ENCODE measurements at places on chromosomes 7 and 10.
A peak's percentile ranks its signal among the peaks of the same experiment; 100 is the strongest.

DNA sequence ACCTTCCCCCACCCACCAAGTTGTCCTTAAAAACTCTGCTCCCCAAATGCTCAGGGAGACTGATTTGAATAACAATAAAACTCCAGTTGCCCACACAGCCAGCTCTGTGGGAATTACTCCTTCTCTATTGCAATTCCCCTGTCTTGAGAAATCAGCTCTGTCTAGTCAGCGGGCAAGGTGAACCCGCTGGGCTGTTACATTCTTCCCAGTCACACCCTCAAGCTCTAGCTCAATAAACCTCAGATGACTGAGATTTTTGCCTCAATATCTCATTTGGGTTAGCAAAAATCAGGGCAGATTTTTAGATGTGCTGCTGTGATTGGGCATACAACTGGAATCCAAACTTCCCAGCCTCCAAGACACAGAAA is 32.9 kb downstream of the SVOPL start:
- no peak for DNase-seq

DNA sequence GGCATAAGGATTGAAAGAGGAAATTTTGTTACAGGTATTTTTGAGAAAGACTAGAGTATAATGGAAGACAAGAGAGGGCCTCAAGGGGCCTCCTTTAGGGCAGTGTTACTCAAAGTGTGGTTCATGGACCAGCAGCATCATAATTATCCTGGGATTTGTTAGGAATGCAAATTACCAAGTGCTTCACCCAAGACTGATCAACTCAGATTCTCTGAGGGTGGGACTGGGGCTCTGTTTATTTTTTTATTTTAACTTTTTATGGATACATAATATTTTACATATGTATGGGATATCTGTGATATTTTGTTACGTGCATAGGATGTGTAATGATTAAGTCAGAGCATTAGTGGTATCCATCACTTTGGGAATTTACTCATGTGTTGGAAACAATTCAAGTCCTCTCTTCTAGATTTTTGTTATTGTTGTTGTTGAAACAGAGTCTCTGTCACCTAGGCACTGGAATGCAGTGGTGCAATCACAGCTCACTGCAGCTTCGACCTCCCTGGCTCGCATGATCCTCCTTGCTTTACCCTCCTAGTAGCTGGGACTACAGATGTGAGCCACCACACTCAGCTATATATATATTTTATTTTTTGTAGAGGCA is 2.2 kb upstream of the KCTD7 start:
- peak; percentile 34 for DNase-seq

DNA sequence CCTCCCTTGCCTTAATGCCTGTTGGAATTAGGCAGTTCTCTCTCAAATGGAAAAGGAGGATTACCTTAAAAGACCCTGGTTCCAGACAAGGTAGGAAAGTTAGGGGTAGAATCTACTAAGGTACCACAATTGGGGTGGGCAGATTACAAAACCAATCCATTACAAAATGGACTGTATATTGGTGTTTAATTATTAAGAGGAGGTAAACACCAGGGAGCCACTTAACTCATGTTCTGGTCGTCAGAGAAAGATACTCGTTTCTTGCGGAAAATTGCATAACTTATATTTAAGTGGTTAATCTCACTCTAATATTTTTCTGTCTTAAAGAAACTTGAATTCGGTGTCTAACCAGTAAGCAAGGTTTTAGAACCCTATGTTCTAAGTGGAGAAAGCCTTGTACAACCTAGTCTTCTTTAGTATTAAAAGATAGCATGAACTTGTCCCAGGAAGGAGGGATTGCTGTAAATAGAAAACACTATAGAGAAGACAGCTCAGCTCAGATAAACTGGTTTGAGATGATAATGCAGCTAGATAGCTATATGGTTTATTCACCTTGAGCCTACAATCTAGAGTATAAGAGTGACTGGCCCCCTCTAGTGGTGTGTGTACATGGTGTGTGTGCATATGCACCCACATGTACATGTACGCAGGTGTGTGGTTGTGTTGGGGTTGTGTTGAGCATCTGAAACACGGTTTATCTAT is 58.0 kb upstream of the STRIP2 start:
- peak; percentile 27 for DNase-seq

DNA sequence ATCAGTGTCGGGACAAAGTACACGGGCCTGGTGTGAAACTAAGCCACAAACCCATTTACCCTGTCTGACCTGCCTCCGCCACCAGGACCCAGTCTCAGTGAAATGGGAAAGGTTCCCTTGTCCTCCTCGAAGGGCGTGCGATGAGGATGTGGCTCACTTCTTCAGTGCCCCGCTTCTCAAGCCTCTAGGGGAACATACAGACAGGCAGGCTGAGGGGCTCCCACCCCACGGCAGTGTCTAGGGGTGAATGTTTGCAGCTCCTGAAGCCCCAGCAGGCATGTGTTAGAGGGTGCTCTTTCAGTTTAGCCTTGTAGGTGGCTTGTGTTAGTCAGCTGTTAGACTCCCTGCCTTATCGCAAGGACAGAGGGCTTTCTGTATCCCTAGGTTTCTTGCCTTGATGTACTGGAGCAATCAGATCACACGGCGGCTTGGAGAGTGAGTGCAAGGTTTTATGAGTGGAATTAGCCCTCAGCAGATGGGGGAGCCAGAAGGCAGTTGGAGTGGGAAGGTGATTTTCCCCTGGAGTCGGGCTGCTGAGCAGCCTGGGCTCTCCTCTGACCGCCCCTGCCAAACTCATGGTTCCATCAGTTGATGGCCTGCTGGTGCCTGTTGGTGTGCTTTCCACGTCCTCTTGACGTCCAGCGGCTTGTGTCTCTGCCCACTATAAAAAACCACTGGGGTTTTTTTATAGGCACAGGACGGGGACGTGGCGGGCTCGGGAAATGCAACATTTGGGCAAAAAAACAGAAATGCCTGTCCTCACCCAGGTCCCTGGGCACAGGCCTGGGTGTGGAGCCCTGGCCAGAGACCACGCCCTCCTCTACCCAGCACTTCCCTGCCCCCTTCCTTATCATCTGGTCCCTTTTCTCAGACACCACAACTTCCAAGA is 759 bp downstream of the NUDT1 start:
- peak; percentile 26 for DNase-seq

- DNase-seq = peak; percentile 96
These were observed 133.1 kb downstream of the SVIL start for GRCh38 chr10:29501692-29502091.

DNA sequence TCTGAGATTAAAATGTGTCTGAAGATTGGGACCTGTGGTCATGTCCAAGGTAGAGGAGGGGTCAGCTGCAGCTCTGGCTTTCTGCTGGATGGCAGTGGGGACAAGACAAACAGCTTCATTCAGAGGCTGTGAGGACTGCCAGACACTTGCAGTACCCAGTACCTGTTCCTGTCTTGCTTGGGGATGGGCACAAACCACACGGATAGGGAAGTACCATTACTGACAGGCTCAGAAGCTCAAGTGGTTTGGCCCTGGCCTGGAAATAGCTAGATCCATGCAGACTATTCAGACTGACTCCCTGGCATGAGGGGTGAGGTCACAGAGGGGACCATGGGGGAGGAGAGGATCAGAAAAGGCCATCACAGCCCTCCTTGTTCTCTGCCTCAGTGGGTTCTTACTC is 56.0 kb upstream of the COMTD1 start:
- no peak for DNase-seq

DNA sequence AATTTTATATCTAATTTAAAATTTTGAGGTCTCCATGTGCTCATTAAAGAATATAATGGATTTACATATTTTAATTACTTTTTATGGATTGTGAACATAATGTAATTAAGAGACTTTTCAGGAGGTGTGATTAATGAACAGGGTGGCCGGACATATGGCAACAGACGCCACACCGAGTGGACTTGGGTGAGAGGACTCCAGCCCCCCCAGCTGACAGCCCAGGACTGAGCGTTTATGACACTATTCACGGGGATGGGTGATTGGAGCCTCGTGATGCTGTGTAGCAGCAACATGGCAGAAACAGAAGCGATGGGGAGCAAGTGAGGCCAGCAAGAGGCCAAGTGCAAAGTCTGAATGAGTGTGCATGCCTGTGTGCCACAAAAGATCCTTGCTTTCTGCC is 1176.9 kb downstream of the TYW1 start:
- DNase-seq = no peak

GRCh38 chr10:33187427-33187999 is 147.0 kb downstream of the NRP1 start:
- no peak for DNase-seq

DNA sequence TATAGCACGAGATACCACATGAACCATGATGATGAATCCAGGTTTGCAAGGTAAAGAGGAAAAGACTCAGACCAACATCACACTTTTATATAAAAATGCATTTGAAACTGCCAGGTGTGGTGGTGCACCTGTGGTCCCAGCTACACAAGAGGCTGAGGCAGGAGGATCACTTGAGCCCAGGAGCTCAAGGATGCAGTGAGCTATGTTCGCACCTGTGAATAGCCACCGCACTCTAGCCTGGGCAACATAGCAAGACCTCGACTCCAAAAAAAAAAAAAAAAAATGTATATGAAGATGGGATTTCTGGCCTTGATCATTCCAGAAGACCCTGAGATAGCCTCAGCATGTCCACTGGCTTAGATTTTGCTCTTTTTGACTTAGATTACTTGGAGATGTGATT is 161.6 kb downstream of the PARD3 start:
- DNase-seq = no peak

- DNase-seq = no peak
These were observed 440.3 kb downstream of the POM121L12 start for GRCh38 chr7:53475776-53476175.

DNA sequence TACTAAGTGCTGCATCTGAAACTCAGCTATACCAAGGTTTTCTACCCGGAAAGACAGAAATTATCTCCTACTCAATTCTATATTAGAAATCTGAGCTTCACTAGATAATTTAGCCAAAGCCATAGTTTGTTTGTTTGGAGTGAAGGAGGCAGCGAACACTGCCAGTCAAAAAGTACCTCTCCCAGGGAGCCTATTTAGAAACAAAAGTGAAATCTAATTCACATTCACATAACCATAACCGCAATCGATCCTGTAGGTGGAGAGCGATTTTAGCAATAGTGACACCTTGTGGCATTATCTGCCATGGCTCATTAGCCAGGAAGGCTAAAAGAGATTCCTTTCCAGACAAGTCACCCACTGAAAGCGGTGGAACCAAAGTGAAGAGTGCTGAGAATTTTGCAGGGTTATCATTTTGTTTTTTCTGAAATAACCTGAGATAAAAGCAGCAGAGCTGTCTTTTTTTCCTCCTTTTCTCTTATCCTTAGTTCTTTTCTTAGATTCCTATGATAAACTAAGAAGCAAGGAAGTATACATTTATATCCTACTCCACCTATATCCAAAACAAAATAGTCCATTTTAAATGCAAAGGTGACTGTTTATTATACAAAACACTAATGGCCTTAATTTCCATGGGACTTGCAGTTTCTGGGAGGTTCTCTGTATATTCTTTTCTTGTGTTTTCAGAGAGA is 83.7 kb upstream of the BET1 start:
- peak; percentile 71 for DNase-seq

DNA sequence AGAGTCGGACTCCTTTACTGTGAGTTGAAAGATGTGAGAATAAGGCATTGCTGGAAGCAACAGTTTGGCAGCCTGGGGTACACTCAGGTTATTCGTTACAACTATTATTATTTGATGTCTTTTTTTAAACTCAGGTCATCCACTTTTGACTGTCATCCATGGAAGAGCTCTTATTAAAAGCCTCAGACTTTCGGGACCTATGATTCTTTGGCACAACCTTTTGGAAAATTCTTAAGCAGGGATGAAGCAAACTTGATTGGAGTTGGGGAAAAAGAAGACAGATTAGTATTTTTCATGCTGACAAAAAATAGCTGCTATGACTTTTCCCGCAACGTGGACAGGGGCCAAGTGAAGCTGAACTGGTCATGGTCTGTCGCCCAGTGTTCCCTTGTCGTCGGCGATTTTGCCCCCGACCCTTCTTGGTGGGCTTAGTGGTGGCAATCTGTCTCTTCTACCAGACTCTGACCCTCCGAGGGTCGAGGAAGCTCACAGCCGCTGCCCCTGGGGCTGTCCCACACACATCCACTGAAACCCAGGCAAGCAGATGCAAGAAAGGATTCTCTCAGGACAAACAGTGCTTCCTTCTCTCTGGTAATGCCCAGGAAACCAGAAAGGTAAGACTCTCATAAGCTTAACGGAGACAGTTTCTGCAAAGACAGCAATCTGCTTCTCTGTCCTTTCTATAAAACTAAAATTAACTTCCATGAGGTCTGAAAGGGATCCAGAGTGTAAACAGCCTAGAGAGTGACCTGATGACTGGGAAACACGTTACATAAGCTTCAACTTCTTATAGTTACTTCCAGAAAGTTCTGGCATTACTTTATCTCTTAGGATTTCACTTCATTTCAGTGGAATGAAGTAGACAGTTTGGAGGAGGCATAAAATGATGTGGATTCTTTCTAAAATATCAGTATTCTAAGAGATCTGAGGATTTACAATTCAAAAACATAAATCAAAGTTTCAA is 1.0 kb downstream of the CPED1 start:
- no peak for DNase-seq

GRCh38 chr7:135190703-135191102 is 20.2 kb upstream of the CYREN start:
- DNase-seq = no peak

DNA sequence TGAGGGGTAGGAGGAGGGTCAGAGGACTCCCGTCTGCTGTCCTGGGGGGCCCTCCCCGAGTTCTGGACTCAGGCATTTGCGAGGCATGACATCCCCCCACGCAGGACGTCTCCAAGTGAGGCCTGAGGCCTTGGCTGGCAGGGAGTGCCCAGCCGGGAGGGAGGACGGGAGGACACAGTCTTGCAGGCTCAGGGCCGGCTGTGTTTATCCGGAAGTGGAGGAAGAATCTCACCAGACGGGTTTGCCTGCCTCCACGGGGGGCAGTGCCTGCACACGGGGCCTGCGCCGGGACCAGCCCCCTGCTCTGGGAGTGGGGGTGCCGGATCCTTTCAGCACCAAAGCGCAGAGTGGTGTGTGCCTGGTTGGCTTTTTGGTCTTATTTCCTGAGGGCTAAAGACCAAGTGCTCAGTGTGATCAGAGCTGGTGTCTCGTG is 10.9 kb downstream of the PWWP2B start:
- peak; percentile 67 for DNase-seq

DNA sequence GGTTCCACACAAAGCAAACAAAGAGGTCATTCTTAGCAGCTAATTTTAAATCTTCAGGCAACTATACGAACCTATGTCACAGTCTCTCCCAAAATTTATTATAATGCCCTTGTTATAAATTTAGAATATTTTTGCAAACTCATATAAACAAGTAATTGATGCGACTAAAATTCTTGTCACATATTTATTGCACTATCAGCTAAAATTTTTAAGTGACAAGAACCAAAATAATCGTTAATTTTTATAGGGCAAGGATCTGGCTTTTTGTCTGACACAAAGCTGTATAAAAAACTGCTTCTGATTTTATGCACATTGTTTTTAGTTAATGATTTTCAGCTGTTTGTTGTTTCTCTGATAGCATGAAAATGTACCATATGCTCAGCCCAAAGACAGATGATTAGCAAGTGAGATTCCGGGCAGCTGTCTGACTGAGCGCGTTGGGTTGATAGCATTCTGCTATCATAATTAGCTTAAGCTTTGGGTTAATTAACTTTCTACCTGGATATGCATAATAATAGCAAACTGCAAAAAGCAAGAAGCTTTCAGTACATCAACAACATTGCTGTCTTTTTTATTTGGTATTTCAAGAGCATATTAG is 136.0 kb downstream of the MGMT start:
- DNase-seq = no peak

GRCh38 chr10:12448729-12449391 is 99.5 kb downstream of the CAMK1D start:
- peak; percentile 88 for DNase-seq

GRCh38 chr10:75541411-75541810 is 110.0 kb downstream of the LRMDA start:
- DNase-seq = no peak

- peak; percentile 18 for DNase-seq
These were observed 194.0 kb downstream of the CFTR start for GRCh38 chr7:117673839-117674238.

GRCh38 chr7:95690367-95690947 is 81.9 kb upstream of the DYNC1I1 start:
- DNase-seq = peak; percentile 44
